ENCODE measurements at places on chromosomes 16 and 17.

DNA sequence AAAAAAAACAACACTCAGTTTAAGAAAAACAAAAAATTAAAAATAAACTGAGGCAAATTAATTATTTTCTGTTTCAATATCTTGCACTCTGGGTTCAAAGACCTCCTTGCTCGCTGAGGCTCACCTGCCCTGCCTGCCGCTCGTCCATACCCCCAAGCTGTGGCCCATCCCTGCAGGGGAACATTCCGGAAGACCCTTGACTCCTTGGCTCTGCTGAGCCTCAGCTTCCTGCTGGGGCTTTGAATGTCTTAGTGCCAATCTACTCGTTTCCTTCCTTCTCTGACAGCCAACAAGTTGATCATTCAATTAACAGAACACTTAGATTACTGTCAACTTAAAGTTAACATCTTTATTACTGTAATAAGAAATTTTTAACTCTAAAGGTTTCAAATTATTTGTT lies 24.3 kb downstream of the G6PC1 start:
- DNase-seq, result no peak

- DNase-seq, result no peak
Measured at GRCh38 chr17:21251337-21252010, 1.7 kb downstream of the NATD1 start.

GRCh38 chr16:26195225-26195624 lies 503.5 kb downstream of the HS3ST4 start:
- DNase-seq, result no peak

- DNase-seq, result no peak
Measured at GRCh38 chr17:77177002-77177741, 36.4 kb downstream of the SEC14L1 start.

Measured in activated CD4-positive, alpha-beta T cell treated with anti-CD3 and anti-CD28 coated beads, Interleukin-2, Interleukin-4, amounts not matched to agents 100 ng/mL and 50 ng/mL, durations not matched to agents 16 hours and 8 hours (primary cell).